ENCODE measurements at places on chromosomes 7 and 10.

DNA sequence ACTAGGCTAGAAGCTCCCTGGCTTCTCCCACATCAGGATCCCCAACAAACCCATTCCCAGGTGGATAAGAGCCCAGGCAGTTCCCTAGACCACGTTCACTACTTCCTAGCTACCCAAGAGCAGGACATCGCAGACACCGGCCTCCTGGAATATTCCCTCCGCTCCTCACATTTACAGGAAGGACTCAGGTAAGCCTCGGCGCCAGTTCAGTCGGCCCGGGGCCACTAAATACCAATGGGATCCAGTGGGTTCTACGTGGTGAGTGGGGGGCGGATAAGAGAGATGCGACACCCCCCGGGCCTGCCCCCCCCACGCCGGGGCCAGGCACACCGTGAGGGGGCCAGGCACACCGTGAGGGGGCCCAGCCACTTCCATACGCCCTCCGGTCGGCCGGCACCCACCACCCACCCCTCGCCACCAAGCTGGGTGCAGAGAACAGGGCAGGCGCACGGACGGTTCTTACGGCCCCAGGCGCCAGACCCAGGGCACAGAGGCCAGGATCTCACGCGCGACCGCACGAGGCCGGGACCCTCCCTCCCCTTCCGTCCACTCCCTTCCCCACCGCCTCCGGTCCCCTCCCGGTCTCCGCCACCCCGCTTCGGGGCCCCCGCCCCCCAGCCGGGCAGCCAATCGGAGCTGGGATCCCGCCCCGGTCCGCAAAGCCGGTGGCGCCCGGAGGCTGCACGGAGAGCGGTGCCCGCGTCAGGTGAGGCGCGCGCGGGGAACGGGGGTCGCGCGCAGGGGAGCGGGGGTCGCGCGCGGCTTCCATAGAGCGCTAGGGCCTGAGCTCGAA lies at the start of gene BLVRA:
TSS of gene BLVRA (plus strand) at position 652 of the 793 bp plus-strand sequence. CDS start 12,479 bp downstream, outside the sequence.
- DNase-seq = peak; percentile 85

GRCh38 chr10:89684604-89685003 lies 16.8 kb upstream of the KIF20B start:
- DNase-seq = no peak

DNA sequence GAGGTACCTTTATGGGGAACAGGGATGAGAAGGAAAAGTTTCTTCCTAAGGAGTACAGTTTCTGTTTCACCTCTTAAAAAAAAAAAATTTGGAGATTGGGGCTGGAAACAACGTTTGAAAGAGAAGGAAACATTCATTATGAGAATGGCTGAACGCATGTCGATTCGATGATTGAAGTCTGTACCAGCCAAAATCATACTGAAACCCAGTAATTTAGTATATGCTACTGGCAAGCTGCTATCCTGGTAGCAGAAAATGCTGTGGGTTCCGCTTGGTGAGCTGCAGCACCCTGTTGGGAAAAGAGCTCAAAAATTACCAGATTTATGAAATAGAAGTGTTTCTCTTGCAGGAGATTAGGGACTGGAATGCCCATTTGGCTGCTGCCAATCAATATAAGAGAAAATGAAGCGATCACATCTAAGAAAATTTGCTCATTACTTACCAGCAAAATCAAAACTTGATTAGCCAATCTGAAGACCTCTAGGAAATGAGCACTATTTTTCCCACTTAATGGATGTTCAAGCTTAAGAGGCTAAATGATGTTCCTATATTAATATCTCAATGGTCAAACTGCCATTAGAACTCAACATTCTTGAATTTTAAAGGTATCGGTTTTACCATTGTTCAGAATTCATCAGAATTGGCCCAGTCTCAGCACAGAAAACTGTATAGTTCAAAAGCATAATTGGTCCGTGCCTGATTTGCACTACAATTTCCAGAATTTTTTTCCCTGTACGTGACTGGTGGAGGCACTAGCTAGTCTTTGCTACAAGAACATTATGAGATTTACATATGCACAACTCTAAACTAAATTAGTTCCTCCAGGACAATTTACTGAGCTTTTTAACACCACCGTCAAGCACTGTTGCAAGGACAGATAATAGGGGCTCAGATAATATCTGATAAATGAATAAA lies 1.2 kb upstream of the ITGB1 start:
- DNase-seq = no peak

GRCh38 chr10:22607261-22607660 lies 107.1 kb downstream of the PIP4K2A start:
- no peak for DNase-seq

- DNase-seq = peak; percentile 17
These were observed 112.5 kb downstream of the GRID1 start for GRCh38 chr10:86254081-86254480.

DNA sequence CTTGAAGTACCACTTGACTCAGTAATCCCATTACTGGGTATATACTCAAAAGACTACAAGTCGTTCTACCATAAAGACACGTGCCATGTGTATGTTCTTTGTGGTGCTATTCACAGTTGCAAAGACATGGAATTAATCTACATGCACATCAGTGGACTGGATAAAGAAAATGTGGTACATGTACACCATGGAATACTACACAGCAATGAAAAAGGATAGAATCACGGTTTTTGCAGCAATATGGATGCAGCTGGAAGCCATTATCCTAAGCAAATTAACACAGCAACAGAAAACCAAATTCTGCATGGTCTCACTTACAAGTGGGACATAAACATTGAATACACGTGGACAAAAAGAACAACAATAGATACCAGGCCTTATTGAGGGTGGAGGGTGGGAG lies 583.4 kb upstream of the CELF2 start:
- no peak for DNase-seq

DNA sequence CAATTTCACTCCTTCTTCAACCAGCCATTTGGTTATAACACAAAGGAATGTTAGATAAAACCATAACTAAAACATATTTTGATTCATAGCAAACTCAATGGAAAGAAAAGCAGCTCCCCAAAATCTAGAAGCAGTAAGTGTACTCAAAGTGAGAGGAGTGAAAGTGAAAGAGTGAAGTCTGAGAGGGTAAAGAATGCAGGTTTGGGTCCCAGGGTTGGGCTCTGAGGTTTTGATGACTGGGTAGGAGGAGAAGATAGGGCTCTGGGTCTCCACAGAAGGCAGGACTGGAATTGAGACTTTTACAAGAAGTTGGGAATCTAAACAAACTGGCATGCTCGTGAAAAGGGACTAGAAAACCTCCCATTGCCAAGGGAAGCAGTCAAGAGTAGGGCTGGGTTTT lies 85.4 kb upstream of the RSU1 start:
- DNase-seq = no peak

GRCh38 chr10:74542077-74542476 lies 284.3 kb upstream of the KAT6B start:
- no peak for DNase-seq

- DNase-seq = no peak
These were observed 18.3 kb downstream of the ZFAND2A start for GRCh38 chr7:1141651-1142050.

DNA sequence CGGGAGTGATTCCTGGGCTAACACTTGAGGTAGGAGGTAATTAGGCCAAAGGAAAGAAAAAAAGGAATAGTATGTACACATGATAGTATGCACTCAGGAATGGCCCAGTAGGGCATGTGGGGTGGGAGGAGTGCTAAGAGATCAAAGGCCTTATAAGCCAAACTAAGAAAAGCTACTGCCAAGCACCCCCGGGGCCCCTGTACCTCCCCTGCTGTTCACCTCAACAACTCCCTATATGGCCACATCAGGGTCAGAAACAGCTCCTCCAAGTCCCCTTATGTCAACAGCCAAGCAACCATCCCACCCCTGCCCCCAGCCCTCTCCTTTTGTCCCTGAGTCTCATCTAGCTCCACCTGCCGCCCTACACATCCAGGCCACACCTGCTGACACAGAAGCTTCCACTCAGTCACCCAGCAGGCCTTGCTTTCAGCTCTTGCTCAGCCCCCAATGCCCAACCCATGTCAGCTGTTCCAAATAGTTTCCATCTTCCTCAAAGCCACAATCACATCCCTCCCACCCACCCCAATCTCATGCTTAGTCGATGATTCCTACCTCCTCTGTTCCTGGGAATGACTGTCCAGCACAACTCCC lies 80.2 kb downstream of the SORBS1 start:
- no peak for DNase-seq

GRCh38 chr7:28192786-28193585 lies 12.4 kb upstream of the JAZF1 start:
- no peak for DNase-seq

DNA sequence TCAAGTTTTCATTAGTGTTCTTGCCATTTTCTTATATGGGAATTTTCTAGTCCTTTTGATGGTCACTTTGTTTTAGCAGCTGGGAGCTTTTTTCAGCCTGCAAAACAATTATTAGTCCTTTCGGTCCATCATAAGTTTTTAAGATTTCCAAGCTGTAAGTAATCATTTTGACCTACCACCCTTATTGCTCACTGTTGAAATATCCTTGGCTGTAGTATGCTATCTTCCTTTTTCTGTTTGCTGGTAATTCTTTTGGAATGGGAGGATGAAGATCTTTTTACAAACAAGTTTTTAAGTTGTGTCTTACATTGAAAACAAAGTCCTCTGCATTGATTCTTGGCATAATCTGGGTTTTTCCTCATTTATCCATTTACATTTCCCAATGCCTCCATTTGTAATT lies 24.0 kb downstream of the BZW2 start:
- DNase-seq = no peak

DNA sequence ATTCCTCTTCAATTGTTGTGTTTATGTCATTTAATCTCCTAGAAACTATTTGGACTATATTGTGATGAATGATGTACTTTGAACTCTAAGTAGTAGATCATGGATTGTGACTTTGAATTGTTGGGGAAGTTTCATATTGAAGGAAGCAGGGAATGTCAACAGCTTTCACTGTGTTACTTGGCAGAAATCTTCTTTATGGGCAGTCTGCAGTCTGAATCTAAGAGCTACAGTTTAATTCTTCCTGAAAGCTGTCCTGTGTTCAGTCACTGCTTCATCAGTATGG lies 91.6 kb downstream of the PPP1R9A start:
- DNase-seq = no peak

DNA sequence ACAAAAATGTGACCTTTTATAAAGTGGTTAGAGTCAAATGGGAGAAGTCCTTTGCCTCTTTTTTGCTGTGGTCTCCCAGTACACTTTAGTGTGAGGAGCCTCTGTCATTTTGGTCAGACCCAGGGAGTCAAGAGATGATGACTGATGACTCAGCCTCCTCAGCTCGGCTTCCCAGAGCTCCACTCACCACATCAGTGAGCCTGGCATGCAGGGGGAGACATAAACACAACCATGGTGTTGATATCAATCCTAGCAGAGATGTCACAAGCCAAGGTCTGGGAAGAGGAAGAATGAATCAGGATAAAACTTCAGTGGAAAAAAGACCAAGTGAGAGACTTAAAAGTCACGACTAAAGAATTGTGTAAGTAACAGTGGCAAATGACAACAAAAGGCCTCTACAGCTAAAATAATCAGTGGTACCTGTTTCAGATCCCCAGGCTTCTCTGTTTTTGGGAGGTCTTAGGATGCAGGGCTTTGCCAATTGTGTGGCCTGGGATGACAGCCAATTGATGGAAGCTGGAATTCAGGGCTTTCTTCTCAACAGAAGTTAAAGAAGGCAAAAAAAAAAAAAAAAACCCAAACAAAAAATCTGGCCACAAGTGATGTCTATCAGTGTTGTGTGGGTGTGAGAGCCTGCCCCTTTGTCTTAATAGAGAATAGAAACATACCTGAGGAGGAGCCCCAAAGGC lies 50.2 kb downstream of the TFAM start:
- no peak for DNase-seq
